Pancreas (tissue), 10 donors: ENCODE measurements at places on chromosomes 1 and 21.

GRCh38 chr1:162370161-162370560 is 6.5 kb downstream of the SPATA46 start:
- no peak for DNase-seq

DNA sequence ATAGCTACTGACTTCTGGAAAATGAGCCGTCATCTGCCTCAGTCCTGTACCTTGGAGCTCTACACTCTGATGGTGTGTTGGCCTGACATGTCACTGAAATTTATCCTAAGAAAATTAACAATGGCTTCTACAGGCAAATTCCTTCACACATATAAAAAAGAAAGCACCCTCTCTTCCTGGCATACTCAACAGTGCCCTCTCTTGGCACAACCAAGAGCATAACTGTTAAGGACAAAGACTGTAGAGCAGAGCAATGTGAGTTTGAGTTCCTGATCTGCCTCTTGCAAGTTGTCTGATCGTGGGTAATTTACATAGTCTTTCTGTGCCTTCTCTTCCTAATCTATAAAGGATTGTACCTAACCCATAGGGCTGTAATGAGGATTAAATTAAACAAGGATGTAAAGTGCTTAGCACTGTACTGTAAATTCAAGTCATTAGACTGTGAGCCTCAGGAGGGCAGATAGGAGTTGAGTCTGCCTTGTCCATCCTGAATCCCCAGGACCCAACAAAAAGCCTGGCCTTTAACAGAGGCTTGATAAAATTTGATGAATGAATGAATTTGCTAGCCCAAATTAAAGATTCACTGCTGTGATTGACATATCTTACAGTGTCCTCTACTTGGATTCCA is 83.5 kb downstream of the SYF2 start:
- DNase-seq, result no peak

- no peak for DNase-seq
Measured at GRCh38 chr1:228475812-228476211, 11.4 kb upstream of the RNF187 start.

DNA sequence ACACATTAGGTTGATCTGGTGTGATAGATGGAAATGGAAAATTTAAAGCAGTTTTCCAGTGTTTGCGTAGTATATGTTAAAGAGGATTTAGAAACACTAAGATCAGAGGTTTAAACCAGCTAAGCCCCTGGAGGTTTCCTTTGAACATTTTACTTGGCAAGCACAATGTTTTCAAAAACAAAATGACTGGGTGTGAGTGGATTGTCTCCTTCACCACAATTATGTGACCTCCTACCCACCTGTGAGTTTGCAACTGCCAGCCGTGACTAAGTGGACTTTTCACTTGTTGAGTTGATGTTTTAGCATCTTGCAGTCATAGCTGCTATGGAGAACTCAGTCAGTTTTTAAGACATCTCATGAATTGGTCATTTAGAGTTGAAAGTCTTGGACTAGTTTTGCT is 4.7 kb downstream of the CCDC190 start:
- no peak for DNase-seq

DNA sequence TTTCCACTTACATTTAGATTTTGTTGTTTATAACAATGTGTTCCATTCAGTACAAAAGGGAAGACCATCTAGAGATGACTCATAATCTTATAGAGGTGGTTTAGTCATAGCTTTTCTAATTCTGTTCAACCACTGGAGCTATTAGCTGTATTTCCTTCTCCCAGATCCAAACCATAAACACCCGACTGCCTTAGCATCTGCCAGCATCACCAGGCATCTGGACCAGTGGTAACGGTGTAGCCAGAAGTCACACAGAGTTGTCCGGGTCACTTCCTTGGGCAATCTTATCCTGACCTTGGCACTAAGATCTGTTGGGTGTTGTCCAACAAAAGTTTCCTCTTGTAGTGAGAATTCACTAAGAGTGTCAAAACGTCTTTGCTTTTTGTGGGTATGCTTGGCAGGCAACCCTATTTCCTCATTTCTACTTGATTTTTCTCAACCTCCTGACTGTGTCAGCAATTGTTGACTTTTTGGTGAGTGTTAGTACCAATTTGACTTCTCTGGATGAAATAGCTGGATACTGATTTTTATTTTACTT is 372.1 kb upstream of the B3GALT2 start:
- DNase-seq, result peak; percentile 27

DNA sequence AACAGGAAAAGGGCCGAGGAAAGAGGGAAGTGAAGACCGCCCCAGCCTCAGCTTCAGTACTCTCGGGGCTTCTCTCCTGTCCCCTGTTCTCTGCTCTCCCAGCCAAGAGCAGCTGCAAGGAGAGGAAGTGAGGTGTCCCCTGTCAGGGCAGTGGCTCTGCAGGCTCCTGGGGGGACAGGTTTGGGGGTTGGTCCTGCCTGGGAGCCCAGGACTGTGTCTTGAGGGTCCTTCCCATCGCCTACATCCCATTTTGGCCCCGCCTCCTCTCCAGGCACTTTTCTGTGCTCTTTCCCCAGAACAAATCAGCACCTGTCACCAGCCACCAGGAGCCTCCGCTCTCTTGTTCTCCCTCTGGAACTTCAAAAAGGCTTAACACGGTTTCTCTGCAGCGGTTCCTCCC is 82.6 kb downstream of the VWA5B1 start:
- DNase-seq, result no peak

DNA sequence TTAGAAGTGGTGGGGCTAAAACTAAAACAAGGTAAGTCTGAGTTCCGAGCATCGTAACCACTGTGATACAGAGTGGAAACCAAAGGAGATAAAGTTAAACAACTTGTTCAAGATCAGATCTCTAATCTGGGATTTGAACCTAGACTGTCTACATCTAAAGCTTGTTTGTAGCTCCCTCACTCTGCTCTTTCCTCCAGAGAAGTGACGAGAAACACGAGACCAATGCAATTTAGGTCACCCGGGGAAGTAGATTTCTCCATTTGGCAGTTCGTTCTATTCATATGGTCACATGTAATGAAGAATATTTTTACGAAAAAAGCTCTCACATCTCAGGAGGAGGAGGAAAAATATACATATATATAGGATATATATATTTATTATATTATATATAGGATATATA is 1.8 kb downstream of the ADORA3 start:
- DNase-seq, result no peak

DNA sequence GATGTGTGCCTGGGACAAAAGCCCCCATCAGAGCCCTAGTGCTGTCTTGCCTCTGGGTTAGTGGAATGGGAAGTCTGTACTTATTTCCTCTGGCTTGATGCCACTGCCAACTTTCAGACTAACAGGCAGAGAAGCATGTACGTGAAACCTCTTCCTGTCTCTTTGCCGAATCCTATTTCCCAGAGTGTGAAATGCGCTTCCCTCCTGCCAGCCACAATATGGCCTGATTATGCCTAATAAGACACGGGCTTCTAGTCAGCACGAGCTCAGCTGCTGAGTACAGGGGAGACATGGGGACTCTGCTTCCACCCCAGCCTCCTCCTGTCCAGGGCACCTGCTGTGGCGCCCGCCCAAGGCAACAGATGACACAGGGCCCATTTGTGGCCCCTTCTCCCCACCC is 111.4 kb downstream of the KCND3 start:
- DNase-seq, result no peak

DNA sequence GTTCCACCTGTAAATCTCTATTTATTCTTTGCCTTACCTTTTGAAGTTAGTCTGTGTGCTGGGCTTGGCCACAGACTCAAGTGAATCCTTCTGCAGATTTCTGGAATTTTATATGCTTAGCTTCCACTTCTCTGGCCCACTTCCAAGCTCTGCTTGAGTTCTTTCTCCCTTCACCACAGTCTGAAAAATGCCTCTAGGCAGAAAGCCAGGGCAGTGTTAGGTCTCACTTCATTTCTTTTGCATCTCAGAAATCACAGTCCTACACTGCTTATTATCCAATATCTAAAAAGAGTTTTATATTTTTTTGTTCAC is 48.9 kb downstream of the INKA2 start:
- peak; percentile 51 for DNase-seq

DNA sequence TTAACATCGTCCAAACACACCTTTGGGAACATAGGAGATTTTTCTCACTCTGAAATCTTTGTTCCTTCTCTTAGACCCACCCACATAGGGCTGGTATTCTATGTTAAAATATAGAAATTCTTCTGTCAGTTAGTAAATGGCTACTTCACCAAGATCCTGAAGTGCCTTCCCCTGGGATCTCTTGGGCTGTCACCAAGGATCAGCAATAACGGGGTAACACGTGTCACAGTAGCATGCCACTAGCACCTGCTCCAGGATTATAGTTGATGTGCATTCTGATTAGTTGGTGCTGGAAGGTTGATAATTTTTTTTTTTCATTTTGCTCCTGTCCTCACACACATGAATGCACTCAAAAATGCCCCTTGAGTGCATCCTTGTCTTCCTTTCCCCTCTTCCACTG is 298.7 kb downstream of the NTNG1 start:
- no peak for DNase-seq

DNA sequence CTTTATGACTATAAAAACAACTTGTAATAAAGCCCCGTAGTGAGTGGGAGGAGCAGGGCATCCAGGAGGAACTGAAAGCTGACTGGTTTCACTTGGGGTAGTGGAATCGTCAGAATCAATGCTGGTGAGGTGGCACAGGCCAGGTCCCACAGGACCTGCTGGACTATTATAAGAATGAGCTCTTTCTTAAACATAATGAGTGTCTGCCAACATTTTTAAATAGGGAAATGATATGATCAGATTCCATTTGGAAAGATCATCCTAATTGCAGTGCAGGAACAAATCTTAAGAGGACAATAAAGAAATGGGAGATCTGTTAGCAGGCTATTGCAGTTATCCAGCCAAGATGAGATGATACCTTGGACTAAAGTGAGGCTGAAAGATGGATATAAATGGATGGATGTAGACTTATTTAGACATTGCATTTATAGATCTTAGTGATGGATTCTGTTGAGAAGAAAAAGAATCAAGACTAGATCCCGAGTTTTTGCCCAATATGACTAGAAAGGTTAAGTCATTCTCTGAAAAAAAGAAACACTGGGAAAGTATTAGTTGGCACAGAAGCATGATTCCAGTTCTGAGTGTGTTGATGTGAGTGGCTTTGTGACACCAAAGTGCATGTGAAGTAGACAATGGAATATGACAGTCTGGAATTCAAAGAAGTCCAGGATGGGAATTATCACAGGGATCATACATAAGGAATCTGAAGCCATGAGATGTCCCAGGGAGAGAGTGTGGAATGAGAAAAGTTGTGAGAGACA is 153.3 kb upstream of the SGIP1 start:
- no peak for DNase-seq

- DNase-seq, result no peak
Measured at GRCh38 chr1:226217273-226217672, 6.2 kb upstream of the MIXL1 start.

GRCh38 chr1:240663169-240663879 is 51.4 kb upstream of the GREM2 start:
- no peak for DNase-seq

DNA sequence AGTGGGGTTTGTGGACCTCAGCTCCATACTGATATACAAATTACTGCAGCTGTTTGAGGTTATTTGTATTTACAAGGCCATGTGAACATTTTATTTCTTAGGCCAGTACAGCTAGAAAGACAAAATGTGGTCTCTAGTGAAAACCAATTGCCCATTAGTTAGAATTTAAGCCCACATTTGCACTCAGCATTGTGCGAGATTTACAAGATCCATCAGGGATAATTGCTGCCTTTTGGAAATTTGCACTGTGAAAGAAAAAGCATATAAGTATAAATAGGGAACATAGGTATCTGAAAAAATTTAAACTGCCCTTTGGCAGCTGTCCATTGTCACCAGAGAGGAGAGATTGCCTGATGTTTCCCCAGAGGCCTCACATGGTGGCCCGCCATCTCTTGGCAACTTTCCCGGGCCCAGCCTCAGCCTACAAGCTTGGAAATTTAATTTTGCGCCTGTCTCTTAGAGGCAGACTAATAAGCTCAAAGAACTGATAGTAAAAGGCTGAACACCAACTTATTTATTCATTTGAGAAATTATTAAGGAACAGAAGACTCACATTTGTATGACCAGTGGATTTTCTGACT is 120.7 kb downstream of the MAP3K21 start:
- no peak for DNase-seq

DNA sequence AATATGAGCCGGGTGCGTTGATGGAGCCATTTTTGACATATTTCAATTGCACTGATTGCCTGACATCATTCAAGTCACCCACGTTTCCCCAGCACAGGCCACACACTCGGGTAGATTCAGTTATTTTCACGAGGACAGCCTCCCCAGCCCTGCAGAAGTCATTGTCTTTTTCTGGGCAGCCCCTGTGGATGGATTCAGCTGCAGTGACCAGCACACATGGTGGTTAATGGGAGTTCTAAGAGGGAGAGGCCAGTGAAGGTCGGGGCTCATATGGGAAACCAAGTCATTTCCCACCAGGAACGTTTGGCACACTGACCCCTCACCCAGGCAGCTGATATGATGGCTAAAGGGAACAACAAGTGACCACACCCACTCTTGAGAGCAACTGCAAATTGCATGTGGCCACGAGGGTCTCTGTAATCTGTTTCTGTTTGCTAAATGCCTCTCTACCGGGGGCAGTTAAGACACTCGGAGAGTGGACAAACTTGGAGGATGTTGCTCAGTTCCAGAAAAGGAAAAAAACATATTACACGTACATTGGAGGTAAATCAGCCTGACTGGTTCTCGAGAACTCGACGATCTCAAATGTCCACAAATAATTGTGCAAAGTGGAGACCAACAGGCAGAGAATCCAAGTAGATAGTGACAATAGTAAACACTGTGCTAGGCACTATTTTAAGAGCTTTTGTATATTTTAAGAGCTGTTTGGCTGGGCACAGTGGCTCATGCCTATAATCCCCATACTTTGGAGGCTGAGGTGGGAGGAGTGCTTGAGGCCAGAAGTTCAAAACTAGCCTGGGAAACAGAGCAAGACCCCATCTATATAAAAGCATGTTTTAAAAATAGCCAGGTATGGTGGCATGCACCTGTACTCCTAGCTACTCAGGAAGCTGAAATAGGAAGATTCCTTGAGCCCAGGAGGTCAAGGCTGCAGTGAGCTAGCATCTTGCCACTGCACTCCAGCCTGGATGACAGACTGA is 167.2 kb upstream of the IRF2BP2 start:
- no peak for DNase-seq

- DNase-seq, result no peak
Measured at GRCh38 chr1:180814258-180814657, 98.4 kb upstream of the KIAA1614 start.
